Renal pelvis (tissue), 12 donors: ENCODE measurements at places on chromosomes 3 and 15. TPM values are rescaled to one million over a fixed set of nuclear protein-coding genes. Genes with fewer than 3 reads are reported as not detected.

The RTP1 gene
- polyA plus RNA-seq: not detected

The GPR149 gene
- not detected for polyA plus RNA-seq

The OXTR gene
- polyA plus RNA-seq: 0.93 TPM

The KNG1 gene
- polyA plus RNA-seq: 119 TPM

DNA sequence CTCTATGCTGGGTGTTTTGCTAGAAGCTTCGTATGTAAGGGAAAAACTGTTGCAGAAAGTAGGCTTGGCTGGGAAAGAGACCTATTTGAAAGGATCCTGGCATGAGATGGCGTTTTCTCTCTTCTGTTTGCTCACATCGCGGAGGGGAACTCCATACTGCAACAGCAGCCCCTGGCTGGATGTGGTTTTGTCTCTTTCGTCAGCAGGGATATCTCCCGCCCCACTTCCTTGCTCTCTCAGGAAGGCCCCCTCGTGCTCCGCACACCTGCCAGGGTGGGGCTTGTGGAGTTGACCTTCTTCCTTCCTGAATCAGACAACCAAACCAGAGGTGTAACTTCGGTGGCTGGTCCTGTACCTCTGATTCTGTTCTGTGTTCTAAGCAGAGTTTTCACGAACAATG lies 26.4 kb upstream of the MYZAP start:
- no peak for DNase-seq

DNA sequence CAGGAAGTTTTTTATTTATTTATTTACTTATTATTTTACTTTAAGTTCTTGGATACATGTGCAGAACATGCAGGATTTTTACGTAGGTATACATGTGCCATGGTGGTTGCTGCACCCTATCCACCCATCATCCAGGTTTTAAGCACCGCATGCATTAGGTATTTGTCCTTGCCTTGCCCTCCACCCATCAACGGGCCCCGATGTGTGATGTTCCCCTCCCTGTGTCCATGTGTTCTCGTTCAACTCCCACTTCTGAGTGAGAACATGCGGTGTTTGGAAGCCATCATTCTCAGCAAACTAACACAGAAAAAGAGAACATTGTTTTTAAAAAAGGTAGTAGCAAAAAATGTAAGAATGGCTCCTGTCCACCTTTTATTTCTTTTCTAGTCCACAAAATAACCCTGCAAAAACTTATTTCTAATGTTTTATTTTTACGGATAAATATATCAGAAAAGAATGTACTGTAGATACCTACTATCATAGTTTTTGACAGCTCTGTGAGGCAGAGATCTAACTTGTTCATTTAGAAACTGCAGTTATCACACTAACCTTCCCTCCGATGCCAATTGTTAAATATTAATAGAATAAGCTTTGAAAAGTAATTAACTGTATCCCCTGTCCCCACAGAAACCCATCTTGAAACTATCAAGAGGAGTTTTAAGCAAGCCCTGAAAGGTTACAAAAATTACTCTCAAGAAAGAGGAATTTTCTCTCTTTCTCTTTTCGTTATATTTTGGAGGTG lies 189.2 kb downstream of the LPP start:
- DNase-seq: no peak

DNA sequence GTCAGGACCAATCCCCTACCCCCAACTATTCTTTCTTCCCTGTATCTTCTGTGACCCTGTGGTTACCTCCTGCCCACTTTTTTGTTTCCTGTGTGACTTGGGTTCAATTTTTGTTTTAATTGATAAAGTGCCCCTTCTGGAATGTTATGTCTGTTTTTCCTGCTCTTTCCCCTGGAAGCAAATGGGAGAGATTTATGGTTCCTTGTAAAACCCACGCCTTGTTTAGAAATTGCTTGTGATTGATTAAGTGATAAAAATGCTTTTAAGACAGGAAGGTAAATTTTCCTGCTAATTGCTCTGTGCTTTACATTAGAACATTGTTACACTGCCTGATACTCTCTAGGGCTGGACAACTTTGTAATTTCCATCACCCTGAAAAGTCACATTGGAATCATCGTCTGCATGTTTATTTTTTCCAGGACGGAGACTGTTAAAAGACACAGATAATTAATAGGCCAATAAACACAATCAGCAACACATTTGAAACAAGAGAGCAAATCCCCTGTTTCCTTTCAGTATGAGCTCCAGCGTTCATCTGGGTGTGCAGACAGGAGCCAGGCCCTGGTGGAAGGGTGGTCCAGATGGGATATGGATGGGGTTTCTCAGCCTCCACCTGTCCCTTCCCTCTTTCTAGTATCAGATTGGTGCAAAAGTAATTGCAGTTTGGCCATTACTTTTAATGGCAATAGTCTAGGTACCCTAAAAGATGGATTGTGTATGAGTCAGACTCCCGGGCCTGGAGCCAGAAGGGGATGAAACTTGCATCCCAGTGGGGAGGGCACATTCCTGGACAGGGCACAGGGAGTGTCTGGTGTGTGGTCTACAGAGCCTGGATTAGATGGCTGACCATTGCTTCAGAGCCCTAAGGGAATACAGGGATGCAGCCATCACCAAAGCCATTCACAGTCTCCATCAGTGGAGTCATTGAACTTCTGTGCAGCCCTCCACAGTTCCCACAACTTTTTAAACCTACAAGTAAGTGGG lies 58.1 kb upstream of the AGBL1 start:
- DNase-seq: no peak

GRCh38 chr15:88881775-88882174 lies 13.6 kb downstream of the HAPLN3 start:
- no peak for DNase-seq

GRCh38 chr3:61060411-61060861 lies 190.8 kb downstream of the FHIT start:
- DNase-seq: no peak

DNA sequence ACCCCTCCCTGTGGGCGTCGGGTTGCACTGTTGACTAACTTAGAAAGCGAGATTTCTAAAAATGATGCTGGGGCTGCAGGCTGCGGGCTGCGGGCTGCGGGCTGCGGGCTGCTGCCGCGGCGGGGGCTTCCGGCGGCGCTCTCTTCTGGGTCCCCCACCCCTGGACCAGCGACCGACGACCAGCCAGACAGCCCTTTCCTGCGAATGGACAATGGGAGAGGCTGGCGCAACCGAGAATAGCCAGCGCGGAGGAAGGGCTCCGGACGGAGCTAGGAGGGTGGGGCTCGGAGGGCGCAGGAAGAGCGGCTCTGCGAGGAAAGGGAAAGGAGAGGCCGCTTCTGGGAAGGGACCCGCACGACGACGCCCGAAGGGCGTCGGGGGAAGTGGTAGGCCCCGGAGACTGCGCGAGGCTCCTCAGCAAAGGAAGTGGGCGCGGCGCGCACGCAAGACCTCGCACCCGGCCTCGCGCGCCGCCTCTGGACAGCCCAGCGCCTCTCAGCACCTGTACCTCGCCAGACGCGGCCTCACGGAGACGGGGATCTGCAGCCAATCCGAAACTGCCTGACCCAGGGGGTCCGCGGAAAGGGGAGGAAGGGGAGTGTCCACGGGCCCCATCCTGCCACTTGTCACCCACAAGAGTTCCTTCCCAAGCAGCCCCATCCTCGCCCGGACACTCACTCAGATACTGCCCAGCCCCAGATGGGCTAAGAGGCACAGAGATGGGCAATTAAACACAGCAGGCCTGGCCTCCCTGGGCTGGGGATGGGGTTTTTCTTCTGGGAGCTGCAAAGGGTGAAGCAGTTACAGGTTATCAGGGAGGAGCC lies 70.7 kb downstream of the SLC12A8 start:
- no peak for DNase-seq

DNA sequence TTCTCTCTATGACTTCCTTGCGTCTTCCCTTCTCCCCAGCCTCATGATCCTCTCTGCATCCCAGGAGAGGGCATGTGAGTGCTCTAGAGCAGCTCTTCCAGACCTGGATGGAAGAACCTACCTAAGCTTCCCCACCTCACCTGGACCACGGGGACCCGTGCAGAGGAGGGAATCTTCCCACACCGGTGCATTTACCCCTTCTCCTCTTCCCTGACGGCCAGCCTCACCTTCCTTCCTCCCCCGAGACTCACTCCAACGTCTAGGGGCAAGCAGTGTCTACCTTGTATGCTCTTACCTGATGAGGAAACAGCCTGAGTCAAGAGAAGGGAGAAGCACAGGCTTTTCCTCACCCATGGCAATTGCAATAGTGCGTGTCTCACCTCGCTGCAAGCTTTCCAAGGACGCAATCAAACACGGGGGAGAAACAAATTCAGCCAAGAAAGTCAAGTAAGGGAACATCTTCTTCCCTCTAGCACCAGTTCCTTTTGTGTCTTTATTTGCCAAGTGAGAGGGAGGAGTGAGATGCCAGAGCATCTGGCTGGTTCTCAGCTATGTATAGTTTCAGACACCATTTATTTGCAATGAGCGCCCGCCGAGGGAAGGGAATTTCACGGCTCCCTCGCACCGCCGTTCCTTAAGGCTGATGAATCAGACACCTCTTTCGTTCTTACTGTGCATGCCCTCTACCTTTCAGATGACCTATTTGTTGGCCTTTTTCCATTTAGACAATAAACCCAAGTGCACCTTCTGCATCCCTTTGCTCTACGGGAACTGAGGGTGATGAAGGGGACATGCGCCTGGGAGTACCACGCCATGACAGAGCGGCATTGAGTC lies 1.8 kb upstream of the CCR9 start:
- DNase-seq: no peak

DNA sequence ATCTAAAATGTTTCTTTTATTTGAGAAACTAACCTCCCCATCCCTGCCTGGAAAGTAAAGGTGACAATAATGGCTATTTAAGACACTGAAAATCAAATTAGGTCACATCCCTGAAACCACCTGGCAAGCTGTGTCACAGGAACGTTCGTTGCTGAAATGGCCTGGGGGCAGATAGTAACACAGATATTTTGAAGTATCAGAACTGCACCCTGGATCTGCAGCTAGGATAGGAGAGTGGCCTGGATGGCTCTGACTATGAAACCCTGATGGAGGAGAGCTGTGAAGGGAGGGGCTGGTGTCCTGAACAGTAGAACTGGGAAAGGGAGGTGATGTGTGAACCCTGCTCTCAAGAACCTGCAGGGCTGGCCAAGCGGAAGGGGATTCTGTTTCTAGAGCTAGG lies 648.3 kb upstream of the CFAP20DC start:
- DNase-seq: no peak

- DNase-seq: no peak
These were observed 22.9 kb downstream of the SMAD6 start for GRCh38 chr15:66724732-66725463.

GRCh38 chr15:48435321-48435720 lies 104.1 kb downstream of the DUT start:
- DNase-seq: peak; percentile 61

- DNase-seq: no peak
These were observed 18.4 kb upstream of the TIPARP start for GRCh38 chr3:156655819-156656550.

The DNAJB11 gene
- 67.9 TPM for polyA plus RNA-seq

DNA sequence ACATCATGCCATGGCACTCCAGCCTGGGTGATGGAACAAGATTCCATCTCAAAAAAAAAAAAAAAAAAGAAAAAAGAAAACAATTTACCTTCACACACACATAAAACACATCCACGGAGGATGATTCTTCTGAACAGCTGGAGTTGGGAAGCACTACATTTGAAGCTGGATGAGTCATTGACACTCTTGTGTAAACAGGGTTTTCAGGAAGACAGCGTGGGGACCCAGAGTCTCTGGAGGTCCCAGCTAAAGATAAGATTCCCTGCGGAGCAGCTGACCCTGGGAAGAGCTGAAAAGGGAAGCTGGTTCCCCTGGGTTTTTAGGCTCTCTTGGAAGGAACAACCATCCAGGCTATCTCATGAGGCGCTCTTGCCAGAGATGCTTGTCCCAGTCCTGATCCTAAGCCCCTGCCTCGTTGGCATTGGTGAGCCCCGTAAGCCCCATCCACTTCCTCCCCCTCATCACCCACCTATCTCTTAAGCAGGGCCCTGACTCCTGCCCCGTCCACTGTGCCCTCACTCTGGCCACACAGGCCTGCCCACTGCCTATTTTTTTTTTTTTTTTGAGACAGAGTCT lies 32.0 kb upstream of the FURIN start:
- DNase-seq: no peak

The CPEB1 gene
- polyA plus RNA-seq: 3.2 TPM

DNA sequence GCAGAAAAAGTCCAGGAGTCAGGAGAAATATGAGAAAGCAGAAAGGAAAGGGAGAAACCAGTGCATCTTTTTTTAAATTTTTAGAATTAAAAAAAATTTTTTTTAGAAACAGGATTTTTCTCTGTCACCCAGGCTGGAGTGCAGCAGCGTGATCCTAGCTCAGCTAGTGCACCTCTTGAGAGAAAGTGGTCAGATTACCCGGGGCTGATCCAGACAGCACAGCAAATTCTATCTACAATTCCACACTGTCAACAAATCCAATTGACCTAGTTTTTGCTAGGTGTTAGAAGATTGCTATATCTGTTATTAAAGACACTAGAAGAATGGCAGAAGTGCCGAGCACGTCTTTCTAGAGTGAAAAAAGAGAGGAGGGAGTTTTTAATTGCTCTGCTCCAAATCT lies 117.3 kb downstream of the RFTN1 start:
- no peak for DNase-seq

GRCh38 chr3:188111002-188111584 lies 42.9 kb upstream of the LPP start:
- no peak for DNase-seq

The DAZL gene
- polyA plus RNA-seq: not detected

GRCh38 chr15:57534281-57534680 lies 57.4 kb upstream of the MYZAP start:
- no peak for DNase-seq

- DNase-seq: no peak
These were observed 71.6 kb upstream of the ZNF280D start for GRCh38 chr15:56804938-56805337.

The MKRN2OS gene
- 2.6 TPM for polyA plus RNA-seq

DNA sequence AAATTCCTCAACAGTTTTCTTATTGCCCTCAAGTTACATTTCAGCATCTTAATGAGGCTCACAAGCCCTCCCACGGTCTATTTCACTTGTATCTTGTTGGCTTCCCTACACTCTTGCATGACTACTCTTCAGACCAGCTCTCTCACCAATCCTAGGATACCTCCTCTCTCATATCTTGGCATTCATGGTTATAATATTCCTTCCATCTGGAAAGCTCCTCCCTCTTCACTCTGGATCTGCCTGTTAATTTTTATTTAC lies 8.5 kb upstream of the CCDC80 start:
- no peak for DNase-seq
